ENCODE measurements at places on chromosomes 2 and 18. TPM values are rescaled to one million over a fixed set of nuclear protein-coding genes. Genes with fewer than 3 reads are reported as not detected.

- DNase-seq, result no peak
Measured at GRCh38 chr18:48784656-48785055, 166.1 kb downstream of the SMAD7 start.

DNA sequence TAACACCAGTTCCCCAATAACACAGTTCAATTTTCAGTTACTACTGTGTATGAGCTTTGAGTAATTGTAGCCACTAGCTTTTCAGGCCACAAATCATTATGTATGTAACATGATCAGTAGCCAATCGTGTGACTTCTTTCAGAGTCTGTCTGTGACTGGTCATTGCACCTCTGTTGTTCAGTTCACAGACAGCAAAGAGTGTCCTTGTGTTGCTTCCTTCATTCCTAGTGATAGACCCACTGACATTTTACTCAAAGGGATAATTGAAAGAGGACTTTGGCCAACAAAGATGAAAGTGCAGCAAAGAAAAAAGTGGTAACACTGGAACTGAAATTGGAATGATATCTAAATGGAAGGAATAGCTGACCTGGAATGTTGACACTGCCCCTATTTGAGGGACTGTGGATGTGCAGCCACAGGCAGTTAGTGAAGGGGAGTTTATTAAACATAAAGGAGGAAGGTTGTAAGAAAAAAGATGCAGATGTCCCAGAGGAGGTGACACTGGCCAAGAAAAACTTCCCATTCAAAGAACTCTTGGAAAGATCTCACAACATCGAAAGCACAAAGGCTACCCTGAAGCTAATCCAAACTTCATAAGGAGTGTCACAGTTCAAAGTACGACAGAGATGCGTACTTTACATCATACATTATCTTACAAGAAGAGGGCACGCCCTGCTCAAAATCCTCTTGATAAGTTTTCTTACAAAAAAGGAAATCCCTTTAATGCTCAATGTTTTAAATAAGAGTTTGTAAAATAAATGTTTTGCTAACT lies 19.3 kb downstream of the TTC39C start:
- no peak for DNase-seq

DNA sequence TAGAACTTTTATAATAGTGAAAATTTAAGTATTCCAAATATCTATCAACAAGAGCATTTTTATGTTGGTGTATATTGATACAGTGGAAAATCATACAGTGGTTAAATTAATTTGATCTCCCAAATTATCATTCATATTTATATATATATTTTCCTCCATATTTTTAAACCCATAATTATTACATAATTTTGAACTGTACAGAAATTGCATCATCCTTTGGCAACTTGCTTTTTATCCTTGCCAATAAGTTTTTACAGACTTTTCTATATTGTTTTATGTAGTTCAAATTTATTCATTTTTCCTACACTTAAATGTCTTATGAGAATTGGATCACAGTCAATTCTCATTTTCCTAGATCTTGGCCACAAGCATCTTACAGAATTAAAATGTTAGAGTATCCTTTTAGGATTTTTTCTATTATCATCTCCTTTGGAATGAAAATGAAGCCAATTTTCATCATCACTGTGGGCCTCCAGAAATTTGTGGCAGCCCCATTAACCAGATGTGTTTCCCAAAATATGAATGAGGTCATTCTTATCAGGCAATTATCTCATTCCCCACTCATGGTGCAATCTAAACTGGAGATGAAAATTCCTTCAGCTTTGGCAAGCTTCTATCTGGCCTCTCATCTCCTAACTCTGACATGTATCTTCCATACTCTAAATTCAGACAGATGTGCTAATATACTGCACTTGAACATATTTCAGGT lies 94.2 kb upstream of the DLGAP1 start:
- no peak for DNase-seq

TNFRSF11A gene
- not detected for total RNA-seq

GRCh38 chr2:164551519-164551918 lies 69.8 kb downstream of the GRB14 start:
- no peak for DNase-seq

NPPC gene
- total RNA-seq, result not detected

- peak; percentile 54 for DNase-seq
Measured at GRCh38 chr2:207167099-207167923, 1.6 kb upstream of the KLF7 start.

DNA sequence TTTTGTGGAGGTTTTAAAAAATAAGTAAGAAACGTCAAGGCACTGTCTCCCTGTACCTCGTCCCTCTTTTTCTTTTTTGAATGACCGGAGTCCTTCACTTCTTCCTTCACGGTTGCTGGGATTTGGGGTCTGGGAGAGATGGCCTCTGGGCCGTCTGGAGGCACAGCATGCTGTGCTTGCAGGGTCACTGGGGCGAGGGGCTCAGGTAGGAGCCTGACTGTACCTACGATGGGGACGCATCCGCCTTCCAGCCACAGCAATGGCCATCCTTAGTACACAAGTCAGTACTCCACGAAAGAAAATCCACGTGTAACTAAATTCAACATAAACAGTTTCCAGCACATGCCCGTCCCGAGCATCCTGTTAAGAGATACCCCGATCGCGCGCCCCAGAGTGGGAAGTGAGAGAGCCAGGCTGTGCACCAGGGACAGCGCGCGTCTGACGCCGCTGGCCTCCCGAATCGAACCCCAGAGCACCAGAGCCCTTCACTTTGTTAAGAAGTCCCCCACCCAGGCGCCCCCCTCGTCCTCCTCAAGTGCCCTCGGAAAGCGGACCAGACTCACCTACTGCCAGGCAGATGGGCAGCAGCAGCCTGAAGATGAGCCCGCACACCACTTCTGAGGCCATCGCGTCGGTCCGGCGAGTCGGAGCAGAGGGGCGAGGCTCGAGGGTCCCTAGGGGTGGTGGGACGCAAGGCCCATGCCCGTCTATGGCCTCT lies 1.2 kb downstream of the PIEZO2 start:
- DNase-seq, result no peak

DNA sequence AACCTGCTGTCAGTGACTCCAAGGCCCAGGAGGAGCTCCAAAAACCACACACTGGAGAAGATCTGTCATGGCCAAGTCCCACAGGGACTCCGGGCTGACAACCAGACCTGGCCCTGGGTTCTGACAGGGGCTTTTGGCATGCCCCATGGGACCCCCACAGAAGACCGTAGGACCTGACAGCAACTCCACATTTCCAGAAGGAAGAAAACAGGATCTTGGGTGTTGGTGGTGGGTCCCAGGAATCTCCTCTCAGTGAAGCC lies 275.9 kb upstream of the HS6ST1 start:
- no peak for DNase-seq

DNA sequence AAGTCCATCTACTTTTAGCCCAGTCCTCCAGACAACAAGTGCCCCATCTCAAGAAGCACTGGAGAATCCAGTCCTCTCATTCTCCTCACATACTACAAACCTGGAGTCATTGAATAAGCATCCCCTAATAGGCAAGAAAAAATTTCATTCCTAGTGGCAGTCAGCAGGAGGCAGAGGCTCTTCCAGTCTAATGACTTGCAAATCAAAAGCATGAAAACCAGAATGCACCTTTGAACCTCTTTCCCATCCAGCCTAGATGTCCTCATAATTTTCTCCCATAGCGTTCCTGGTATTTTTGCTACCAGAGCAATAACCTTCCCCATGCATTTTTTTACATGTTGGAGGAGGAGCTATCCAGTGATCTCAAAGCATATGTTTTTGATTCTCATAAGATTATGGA lies 252.6 kb downstream of the TTC32 start:
- peak; percentile 57 for DNase-seq

- DNase-seq, result no peak
Measured at GRCh38 chr2:15830937-15831549, 109.3 kb upstream of the MYCN start.

CCBE1 gene
- total RNA-seq, result 152 TPM

TIA1 gene
- 52.3 TPM for total RNA-seq

- DNase-seq, result peak; percentile 22
Measured at GRCh38 chr18:22170421-22171257, 1.2 kb downstream of the GATA6 start.

- no peak for DNase-seq
Measured at GRCh38 chr2:9995059-9995458, 43.6 kb downstream of the GRHL1 start.

DNA sequence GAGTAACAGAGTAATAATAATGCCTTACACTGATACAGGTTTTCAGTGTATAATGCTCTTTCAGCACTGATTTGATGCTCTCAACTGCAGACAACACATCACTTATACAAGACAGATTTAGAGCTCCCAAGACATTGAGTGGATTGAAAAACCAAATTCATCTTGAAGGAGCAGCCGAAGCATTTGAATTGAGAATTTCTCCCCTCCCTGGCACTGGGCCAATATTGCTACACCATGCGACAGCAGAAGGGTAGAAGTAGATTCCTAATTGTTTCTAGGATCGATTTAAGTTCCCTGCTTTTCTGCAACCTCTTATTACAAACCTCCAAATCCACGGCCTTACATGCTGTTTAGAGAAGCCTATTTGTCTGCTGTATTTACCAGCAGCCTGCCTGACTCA lies 15.5 kb downstream of the CENPA start:
- DNase-seq, result no peak

- DNase-seq, result no peak
Measured at GRCh38 chr18:23881778-23882177, 132.8 kb upstream of the TTC39C start.

DNA sequence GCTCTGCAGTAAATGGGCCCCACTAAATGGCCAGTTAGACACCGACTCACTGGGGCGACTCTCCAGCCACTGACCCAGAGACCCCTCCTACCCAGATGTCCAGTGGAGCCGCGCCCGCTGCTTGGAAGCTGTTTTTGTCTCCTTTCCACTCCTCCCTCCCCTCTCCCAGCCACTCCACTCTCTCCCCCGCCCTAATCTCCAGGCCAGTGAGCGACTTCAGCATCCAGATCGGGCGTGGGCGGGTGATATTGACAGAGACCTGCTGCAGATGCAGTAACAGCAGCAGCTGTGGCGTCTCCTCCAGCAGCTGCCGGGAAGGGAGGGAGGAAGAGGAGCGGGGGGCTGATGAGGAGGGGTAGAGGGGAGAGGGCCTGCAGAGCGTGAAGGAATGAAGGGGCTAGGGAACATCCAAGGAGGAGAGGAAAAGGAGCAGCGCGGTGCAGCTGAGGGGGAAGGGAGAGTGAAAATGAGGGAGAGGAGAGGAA lies at the start of gene SCN7A:
SCN7A (minus strand) TSS at position 110 of the 485 bp plus-strand sequence. CDS start 16,553 bp downstream, outside the sequence.
- DNase-seq, result no peak

SCN9A gene
- 54.8 TPM for total RNA-seq

DNA sequence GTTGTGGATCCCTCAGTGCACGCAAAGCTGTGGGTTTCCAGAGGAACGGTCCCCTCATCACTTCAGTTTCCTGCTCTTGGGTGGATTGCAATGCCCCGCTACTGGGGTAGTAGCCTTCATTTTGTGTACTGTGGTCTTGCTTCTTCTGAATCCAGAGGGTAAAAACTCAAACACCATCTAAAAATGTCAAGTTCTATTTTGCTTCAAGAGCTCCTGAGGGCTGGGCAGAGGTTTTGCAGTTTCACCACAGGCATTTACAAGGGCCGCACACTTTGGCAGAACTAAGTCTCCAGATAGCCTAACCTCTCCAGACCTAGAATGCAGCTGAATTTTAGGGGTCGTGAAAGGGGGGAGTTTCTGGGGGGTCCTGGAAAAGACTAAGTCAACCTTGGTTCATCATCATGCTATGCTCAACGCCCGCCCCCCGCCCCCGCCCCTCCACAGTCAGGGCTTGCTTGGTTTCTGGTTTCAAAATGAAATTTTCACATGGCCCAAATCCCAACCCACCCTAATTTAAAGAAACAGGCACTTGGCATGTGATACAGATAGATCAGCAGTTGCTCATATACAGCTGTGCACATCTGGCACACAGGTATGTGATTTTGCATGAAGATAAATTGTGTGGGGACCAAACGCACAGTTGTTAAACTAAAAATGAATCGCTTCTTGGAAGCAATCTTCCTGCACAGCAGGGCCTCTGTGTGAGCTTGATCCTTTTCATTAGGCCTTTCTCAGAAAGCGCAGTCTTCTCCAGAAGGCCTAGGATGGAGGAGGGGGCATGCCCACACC lies 329.6 kb downstream of the OSR1 start:
- DNase-seq, result no peak
